ENCODE measurements at places on chromosomes 3 and 15. TPM values are rescaled to one million over a fixed set of nuclear protein-coding genes. Genes with fewer than 3 reads are reported as not detected.
A peak's percentile ranks its signal among the peaks of the same experiment; 100 is the strongest.

GRCh38 chr3:176737480-176738110, 459.7 kb downstream of the TBL1XR1 start:
- DNase-seq = no peak

DNA sequence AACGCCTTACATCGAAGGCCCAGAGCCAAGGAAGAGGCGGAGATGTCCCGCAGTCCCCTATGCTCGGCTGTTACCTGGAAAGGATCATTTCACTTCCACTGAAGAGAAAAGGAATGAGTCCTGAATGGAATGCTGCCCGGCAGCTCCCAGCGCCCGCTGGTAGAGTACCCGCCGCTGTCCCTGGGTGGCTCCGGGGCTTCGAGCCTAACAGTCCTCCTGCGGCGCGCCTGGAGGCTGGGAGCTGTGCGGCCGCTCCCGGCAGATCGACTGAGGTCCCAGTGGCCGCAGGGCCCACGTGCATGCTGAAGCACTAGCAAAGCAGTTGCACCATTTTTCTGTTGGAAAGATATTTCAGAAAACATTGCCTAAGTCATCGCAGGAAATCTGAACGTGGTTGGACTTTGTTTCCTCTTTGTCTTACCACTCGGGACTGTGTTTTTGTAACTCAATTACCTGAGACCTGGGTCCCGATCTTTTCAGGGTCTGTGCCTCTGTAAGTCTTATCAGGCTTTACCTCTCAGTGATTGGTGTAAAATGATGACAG, 984 bp downstream of the RNU6-1 start:
- DNase-seq = no peak

GRCh38 chr3:173396191-173397041, 1.1 kb upstream of the NLGN1 start:
- DNase-seq = peak; percentile 45

- DNase-seq = peak; percentile 64
These were observed 413.7 kb upstream of the TBL1XR1 start for GRCh38 chr3:177610686-177611633.

The GALNT15 gene
- total RNA-seq = 10.4 TPM

The ZNF592 gene
- 10.2 TPM for total RNA-seq
